ENCODE measurements at places on chromosomes 12 and 14.

- peak; percentile 60 for DNase-seq
Measured at GRCh38 chr14:65222440-65222858, 120.1 kb upstream of the MAX start.

- no peak for DNase-seq
Measured at GRCh38 chr14:75341620-75342019, 63.0 kb downstream of the FOS start.

DNA sequence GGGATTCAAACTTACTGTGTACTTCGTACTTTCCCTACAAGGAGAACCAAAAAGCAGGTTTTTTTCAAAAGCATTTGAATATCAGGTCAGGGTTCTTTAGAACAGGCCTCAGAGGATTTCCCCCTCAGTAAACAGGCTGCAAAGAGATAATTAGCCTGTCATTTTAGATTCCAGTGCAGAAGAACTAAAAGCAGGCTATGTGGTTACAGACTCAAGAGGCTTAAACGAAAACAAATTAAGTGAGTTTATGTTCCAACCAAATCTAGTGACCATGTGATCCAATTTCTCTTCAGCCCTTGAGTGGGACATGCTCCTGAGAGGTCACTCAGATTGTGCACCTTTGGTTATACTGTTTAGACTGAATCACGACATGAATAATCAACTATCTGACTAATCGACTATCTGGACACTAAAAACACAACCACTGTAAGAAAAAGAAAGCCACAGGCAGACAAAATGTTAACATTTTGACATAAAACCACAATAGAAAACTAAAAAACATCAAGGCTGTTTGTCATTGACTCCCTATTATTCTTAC is 4.5 kb downstream of the TMED8 start:
- peak; percentile 2 for DNase-seq

- DNase-seq = no peak
Measured at GRCh38 chr12:51323317-51323960, 535 bp downstream of the BIN2 start.

DNA sequence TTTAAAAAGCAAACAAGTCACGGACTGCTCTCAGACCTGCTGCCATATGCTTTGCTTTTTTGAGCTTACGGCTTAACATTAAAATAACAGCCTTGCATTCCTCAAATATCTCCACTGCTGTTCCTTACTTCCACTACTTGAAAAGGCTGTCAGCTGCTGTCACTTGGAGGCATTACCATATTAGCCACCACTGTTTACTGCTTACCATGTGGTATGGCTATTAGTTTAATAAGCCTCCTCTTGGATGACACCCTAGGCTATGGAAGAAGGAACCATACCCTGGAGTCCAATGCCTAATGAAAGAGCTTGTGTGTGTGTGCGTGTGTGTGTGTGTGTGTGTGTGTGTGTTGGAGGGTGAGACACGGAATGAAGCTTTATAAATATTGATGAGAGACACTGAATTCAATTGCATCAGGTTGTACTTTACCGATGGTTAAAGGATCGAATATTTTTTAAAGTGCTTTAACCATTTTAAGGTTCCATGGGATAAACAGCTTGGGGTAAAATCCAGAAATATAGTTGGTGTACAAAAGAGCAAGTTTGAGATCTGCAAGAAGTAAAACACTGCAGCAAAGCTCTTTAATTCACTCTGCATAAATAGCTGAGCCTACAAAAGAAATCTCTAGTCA is 174.5 kb downstream of the TTC7B start:
- DNase-seq = peak; percentile 14

DNA sequence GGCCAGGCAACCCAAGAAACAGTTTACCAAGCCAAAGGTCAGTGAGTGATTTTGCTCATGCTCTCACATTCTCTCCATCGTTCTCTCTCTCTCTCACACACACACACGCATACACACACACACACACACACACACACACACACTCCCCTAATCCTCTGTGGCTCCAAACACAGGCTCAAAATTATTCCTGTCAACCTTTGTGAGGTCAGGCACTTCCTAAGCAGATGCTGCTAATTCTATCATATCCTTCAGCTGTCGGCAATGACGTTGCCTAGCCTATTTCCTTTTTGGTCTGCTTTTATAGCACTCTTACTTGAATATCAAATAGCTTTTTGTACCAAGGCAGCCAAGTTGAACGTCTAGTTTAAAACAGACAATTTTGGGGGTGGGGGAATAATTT is 98.9 kb upstream of the EGLN3 start:
- no peak for DNase-seq

GRCh38 chr12:43293396-43293795 is 258.6 kb downstream of the ADAMTS20 start:
- DNase-seq = no peak

DNA sequence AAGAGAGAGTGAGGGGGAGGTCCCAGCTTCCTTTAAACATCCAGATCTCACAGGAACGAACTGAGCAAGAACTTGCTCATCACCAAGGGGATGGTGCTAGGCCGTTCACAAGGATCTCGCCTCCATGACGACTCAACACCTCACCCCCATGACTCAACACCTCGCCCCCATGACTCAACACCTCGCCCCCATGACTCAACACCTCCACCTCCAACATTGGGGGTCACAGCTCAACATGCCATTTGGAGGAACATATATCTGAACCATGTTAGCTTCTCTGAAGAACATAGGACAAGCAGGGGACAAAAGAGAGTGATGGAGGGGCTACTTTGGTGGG is 66.0 kb upstream of the LHX5 start:
- no peak for DNase-seq

GRCh38 chr14:53019406-53019805 is 68.6 kb upstream of the FERMT2 start:
- no peak for DNase-seq

GRCh38 chr12:120980800-120981368 is 2.5 kb downstream of the HNF1A start:
- peak; percentile 82 for DNase-seq

DNA sequence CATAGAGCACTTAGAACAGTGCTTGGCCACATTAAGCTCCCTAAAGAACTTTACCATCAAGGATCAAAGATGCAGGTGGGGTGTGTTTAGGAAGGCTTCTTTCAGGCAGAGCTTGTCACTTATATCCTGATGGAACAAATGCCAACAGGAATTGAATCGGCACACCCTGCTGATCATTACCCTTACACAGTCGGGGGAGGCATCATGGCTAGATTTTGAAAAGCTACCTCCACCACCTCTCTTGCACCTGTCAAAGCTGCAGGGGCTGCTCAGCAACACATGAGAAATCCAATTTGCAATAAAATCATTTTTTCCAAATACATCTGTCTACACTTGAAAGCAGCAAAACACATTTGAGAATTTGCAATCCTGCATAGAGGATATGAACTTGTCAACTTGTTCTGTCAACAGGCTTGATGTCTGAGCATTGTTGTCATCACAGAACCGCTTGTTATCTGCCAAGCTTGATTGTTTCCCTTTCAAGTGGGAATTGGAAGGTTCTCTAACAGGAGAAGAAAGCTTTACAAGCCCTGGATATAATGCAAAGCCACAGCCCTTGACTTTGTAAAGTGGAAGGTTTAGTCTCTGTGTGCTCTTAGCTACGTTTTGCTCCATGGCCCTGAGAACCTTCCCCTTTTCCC is 24.6 kb upstream of the TRIM9 start:
- DNase-seq = no peak

- DNase-seq = peak; percentile 46
Measured at GRCh38 chr12:3662521-3662921, 90.4 kb downstream of the CRACR2A start.

GRCh38 chr12:104902125-104902524 is 56.0 kb downstream of the SLC41A2 start:
- DNase-seq = no peak

DNA sequence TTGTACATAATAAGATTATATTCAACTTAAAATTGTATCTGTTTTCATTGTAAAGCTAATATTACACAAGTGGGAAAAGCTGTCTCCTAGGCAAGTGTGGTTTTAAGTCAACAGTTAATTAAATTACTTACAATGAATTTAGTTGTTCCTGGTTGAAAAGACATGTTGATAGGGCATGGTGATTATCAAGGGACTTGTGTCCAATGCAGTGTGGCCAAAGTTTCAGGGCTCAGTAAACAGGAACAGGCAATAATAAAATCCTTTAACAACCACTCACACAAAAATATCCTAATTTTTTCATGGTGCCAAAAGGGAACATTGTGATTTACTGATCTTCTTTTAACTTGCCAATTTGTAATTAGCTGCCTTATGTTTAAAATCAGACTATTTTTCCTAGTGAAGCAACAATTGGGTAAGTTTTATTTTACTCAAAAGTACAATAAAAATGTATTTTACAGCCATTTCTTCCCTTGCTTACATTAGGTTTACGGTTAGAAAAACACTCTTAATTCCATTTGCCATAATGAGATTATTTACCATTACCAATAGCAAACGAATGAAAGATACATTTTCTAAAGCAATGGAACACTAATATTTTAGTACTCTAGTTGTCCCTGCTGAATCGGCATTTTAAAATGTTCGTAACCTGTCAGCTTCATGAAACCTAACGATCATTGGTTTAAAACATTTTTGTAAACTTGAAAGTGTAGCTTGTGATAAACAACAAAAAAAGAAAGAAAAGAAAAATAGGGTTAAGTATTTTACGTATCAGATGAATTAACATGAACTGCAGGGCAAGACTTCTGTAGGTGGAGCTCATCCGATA is 1.8 kb upstream of the WNK1 start:
- DNase-seq = no peak

- DNase-seq = no peak
Measured at GRCh38 chr12:15322164-15323061, at the start of gene PTPRO. Gene PTPRO, plus strand, starts transcription at chr12:15322508.

DNA sequence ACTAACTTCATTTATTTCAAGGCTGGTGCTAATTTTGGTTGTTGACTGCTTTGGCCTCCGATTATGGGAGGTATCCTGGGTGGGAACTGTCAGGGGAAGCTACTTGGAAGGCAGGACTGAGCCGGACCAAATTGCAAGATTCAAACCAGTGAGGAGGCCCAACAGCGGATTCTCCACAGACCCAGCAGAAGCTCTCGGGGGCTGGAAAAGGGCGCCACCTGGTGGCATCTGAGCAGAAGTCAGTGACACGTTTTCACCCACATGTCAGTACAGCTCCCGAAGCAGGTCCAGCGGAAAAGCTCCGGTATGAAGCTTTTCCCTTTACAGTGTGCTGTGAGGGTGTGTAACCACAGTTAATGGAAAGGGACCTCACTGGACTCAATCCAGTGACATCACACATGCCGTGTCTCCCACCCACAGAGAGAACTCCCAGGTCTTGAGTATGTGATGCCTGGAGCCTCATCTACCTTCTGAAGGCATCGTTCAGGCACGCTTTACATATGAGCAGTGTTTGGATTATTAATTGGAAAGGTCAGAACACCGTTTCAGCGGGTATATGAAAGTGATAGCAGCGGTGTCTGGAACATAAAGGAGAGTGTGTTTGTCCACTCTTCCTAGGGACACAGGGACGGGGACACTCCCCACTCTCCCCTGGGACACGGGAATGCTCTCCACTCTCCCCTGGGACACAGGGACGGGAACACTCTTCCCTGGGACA is 3.6 kb upstream of the P2RX2 start:
- DNase-seq = peak; percentile 83

GRCh38 chr12:99700032-99700431 is 52.5 kb downstream of the GARIN6 start:
- DNase-seq = no peak

DNA sequence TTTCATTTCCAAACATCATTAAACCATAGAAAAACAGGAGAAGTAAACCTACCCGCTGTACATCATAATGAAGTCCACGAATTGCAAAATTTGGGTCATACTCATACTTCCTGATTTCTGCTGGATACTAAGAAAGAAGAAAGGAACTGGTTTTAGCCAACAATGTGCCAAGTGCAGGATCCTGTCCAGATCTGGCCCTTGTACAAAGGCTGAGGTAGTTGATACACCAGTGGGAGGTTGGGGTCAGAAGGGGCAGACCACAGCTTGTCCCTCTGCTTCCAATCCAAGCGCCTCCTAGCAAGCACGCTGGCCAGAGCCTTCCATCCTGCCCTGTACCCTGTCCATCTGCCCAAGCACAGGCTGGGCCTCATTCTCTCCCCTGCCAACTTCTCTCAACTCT is 34.2 kb downstream of the NT5DC3 start:
- no peak for DNase-seq

GRCh38 chr12:29216797-29217575 is 67.9 kb downstream of the FAR2 start:
- no peak for DNase-seq

- DNase-seq = no peak
Measured at GRCh38 chr12:72230589-72230988, 41.6 kb upstream of the TRHDE start.

DNA sequence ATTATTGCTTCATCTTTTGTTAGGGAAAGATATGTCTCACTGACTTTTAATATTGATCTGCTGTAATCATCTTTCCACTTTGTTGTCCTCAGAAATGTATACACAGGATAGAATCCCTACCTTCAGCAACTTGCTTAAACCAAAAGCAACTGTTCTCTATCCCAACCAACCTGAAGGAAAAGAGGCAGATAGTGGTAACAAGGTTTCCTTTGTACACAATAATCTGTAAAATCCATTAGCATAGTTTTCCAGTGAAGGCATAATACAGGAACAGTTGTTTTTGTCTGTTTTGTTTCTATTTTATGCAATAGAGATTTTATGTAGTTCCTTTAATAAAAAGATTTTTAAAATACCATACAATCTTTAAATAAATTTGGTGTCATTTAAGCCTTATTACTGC is 170.5 kb downstream of the PIK3C2G start:
- DNase-seq = no peak

- no peak for DNase-seq
Measured at GRCh38 chr12:6942331-6942665, 1.3 kb upstream of the RNU7-1 start.

DNA sequence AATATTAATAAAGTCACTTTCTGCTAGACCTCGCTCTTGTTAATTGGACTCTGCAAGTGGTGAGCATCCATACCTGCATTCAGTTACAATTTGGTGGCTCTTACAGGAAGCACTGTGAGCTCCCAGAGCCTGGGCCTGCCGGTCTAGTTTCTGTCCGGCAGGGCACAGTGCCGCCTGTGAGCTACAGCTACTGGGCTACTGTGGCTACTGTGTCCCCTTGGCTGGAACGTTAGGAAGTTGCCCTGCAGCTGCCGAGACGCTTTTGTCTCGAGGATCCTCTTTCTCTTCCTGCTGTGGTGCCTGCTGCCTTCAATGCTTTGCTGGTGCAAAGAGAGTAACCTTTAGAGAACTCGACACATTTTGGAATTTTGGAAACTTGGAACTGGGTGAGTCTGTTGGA is 44.6 kb upstream of the PTGDR start:
- no peak for DNase-seq

GRCh38 chr12:114668151-114668885 is 15.7 kb downstream of the TBX3 start:
- peak; percentile 93 for DNase-seq

DNA sequence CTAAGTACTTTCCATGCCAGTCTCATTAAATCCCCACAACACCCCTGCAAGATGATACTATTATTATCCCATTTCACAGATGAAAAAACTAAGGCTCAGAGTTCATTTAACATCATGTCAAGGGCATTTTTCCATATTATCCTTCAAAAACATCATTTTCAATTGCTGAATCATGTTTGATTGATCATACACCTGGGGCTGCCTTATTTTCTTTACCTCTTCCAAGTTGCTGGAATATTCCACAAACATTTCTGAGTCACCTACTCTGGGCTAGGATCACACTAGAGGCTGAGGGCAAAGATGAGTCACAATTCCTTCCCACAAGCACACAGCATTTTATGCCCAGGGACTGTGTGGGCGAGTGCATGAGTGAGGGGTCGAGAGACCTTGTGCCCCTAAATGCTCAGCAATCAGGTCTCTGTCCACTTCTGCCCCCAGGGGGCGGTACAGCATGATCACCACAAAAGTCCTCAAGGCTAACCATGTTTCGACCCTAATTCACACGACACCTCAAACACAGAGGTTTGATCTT is 14.1 kb upstream of the TMEM119 start:
- no peak for DNase-seq

All from Caco-2 (cell line).